Suppressor macrophage (primary cell): ENCODE measurements at places on chromosomes 12 and 14.

DNA sequence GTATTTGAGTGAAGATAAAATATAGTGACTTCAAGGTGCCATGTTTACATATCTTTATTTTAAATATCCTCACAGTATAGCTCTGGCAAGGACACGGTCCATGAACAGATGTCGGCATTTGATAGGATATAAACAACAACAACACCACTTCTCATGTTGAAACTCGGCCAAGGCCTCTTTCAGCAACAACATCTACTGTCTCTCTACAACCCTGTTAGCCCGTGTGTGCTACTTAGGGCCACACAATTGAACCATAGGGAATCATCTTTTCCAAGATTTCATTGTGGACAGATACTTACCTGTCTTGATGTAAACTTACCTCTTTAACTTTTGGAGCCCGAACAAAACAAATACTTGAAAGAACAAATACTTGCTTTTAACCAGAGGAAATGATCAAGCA lies 168.7 kb upstream of the SSTR1 start:
- no peak for DNase-seq

- DNase-seq, result no peak
These were observed 151.9 kb downstream of the ACSS3 start for GRCh38 chr12:81229759-81230158.

DNA sequence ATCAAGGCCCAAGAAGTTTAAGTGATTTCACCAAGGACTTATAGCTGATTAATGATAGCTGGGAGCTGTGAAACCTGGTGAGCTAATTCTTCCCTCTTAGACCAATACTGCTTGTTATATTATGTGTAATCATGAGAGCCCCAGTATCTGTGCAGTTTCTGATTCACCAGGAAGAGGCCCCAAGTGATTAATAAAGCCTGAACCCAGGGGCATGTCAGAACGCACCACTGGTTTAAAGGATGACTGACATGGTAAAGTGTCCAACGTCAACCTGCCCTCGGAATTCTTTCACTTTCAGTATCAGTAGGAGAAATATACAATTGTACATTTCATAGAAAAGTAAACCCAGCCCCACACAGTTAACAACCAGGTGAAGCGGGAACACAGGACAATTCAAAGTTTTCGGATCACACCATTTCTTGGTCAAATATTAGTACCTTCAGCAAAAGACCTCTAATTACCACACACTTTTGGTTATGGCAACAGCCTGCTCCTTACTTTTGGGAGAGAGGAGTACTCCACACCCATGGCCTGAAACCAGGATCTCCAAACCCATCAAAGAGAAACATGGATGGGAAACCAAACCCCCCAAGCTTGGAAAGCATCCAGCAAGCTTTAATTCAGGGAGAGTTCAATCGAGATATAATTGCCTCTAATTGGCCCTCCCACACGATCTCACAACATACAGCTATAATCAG lies 28.5 kb downstream of the TMCC3 start:
- DNase-seq, result peak; percentile 47

DNA sequence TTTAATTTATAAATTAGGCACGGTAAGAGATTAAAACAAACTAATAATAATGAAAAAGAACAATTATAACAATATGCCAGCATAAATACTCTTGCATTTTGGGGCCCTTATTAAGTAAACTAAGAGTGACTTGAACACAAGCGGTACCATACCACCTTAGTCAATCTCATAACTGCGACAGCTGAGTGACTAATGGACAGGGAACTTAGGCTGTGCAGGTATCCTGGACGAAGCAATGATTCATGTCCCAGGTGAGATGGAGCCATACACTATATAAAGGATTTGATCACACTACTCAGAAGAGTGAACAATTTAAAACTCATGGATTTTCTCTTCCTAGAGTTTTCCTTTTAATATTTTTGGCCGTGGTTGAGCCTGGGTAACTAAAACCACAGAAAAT lies 4.3 kb downstream of the KLRC4 start:
- no peak for DNase-seq

DNA sequence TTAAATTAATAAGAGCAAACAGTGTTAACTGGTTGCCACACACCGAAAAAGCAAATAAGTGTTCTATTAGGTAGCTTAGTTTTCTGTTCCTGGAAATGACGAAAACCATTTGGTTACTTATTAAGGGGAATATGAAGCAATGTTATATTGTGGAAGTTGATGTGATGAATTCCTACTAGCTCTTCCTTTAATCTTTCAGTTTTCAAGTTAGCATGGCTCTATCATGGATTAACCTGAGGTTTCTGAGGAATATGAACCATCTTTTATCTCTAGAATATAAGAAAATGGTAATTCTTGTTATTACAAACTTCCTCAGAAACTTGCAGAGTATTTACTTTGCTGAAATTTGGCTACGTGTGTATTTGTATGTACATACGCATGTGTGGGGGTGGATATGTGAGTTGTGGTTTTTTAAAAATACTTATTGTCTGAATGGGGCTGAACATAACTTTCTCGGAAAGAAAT lies 245.7 kb downstream of the KCNC2 start:
- no peak for DNase-seq

DNA sequence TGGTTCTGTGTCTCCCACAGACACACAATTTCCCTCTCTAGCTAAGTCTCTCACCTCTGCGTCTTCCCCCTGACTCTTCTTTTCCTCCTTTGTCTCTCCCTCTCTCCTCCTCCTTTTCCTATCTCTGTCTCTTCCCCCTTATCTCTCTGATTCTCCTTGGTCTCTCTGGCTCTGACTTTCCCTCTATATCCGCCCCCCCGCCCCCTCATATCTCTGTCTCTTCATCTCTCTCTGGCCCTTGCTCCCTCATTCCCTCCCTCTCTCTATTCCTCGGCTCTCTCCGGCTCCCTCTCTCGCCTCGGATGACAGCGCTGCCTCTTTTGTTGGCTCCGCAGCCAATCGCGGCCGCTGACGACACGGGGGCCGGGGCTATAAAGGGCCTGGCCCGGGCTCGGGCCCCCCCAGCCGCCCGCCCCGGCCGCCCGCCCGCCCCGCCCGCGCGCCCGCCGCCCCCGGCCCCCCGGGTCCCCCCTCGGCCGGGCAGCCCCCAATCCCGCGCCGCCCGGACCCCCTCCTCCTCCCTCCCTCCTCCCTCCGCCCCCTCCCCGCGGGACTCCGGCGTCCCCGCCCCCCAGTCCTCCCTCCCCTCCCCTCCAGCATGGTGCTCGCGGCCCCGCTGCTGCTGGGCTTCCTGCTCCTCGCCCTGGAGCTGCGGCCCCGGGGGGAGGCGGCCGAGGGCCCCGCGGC lies at the start of gene GDF11:
TSS of gene GDF11 (plus strand) at position 404 of the 687 bp plus-strand sequence. CDS start at position 599, 195 bp downstream.
- DNase-seq, result no peak

- DNase-seq, result no peak
These were observed 85.8 kb upstream of the TSPAN11 start for GRCh38 chr12:30840715-30841114.

DNA sequence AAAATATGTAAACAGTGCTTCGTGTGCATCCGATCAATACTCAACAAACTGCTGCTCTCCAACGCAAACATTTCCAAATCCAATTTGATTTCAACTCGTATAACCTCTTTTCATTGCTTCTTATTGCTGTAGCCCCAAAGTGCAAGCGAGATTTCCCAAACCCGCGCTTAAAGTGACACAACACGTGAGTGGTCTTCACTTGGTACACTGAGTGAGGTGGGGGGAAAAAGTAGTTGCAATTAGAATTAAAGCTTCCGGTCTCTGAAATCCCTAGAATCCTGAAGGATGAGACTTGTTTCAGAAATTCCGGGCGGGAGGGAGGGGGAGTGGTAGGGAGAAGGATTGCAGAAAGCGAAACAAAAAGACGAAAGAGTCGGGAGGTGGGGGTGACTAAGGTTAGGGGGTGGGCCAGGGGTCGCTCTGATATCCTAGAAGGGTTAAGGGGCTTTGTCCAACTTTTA lies 387.5 kb downstream of the BCAT1 start:
- DNase-seq, result no peak

DNA sequence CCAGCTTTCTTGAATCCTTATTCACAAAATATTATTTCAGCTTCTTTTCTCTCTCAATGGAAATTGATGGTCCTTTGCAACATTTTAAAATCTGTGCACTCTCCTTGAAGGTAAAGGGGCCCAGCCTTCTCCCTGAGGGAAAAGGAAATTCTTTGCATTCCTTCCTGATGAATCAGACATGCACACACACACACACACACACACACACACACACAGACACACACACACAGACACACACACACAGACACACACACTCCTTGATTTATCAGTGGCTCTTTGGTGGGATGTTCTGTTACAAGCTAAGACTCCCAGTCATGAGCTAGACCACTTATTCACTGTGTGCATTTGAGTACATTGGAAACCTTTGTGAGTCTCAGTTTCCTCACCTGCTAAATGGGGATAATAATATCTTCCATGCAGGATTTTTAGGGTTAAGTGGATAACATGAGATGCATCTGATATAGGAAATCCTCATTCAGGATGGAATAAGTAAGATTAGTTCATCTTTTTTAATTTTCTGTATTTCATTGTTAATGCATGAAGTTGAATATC lies 45.1 kb upstream of the HMGA2 start:
- DNase-seq, result no peak

- DNase-seq, result no peak
These were observed 57.3 kb downstream of the NTN4 start for GRCh38 chr12:95733141-95733825.

GRCh38 chr12:3641428-3642018 lies 111.4 kb downstream of the CRACR2A start:
- DNase-seq, result no peak

DNA sequence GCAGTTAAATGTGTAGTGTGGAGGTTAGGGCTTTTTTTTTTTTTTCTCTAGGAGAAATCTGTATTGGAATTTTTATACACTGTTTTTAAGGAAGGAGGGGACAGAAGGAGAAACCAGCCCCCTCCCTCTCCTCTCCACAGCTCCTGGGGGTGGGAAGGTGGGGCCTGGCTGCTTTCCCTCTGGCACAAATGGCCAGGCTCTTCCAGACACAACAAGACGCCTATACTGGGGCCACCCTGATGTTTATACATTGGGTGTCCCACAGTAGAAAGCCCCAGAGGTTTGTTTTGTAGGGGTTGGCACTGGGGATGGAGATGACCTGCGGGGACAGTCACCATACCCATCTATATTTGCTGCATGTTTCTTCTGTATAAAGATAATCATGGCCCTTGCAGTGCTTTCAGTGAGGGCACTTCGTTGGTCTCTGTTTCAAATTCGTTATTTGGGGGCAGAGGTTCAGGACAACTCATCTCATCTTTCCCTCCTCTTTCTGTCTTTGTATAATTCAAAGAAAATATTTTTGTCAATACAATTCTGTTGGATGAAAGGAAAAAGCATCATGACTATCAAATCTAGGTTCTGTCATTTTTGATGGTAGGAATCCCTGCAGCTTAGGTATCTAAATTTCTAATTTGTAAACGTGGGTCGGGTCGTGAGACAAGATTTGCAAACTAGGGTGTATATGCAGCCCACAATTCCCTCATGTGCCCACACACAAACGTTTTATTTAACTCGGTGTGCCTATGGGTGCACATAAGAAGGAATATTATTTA lies 2.3 kb upstream of the HOTAIR start:
- no peak for DNase-seq

GRCh38 chr12:981176-981828 lies 9.7 kb upstream of the ERC1 start:
- no peak for DNase-seq

DNA sequence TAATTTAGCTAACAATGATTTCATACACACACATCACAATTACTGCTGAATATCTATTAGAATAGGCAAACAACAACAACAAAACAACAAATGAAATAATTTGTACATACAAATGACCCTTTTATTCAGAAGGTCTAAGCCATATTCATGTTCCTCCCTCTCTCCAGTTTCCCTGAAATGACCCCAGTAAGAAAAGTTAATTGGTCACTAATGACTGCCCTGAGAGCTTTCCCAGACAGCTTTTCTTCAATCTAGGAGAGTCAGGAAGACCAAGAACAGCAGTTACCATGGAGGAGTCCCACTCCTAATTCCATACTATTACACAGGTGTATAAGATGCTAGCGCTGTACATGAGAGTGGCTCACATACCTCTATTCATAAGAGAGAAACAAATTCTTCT lies 121.2 kb upstream of the GRIP1 start:
- DNase-seq, result no peak

- DNase-seq, result no peak
These were observed 27.1 kb downstream of the POLE start for GRCh38 chr12:132660052-132660451.
